ENCODE measurements at places on chromosomes 2 and 18. TPM values are rescaled to one million over a fixed set of nuclear protein-coding genes. Genes with fewer than 3 reads are reported as not detected.

Gene TTC27
- total RNA-seq, result 17.3 TPM

Gene CDH2
- total RNA-seq, result 12.0 TPM

Gene ZCCHC2
- 26.3 TPM for total RNA-seq

Gene C1QL2
- total RNA-seq, result not detected

Gene NGEF
- 0.88 TPM for total RNA-seq

Gene MMADHC
- 73.3 TPM for total RNA-seq

Gene GPBAR1
- total RNA-seq, result 1.2 TPM

Gene ALPG
- total RNA-seq, result not detected

Gene ASPRV1
- total RNA-seq, result 1.00 TPM

Gene ALPI
- not detected for total RNA-seq

Gene PEX13
- total RNA-seq, result 18.3 TPM

Gene PSMA8
- total RNA-seq, result not detected

Gene FARSB
- 17.0 TPM for total RNA-seq

Gene IGFBP2
- total RNA-seq, result 54.8 TPM

Gene PAX8
- 0.19 TPM for total RNA-seq

Gene CDCA7
- 0.33 TPM for total RNA-seq

Gene RAB31
- total RNA-seq, result 107 TPM

Gene TAF4B
- 3.0 TPM for total RNA-seq

Gene GAD1
- total RNA-seq, result not detected

Gene TIMM21
- total RNA-seq, result 31.3 TPM

Gene SERPINB4
- total RNA-seq, result not detected

Gene FAP
- 54.8 TPM for total RNA-seq

Gene STAT4
- 2.2 TPM for total RNA-seq

Gene PRKAG3
- total RNA-seq, result 0.23 TPM

Gene TUBB8B
- not detected for total RNA-seq

Gene IAH1
- 45.2 TPM for total RNA-seq

Gene KCTD18
- total RNA-seq, result 13.8 TPM

Gene POMC
- 2.2 TPM for total RNA-seq

Data from posterior vena cava (tissue), 2 donors.